A549 treated with Mapracorat at 1 μM for 4 hours (cell line): ENCODE measurements at places on chromosomes 2 and 18. TPM values are rescaled to one million over a fixed set of nuclear protein-coding genes. Genes with fewer than 3 reads are reported as not detected.

The ARPC2 gene
- total RNA-seq = 295 to 304 TPM (median 298 TPM) in 5 replicates

The MEIS1 gene
- total RNA-seq = 1.2 to 2.6 TPM (median 1.6 TPM) in 5 replicates

The AP1S3 gene
- total RNA-seq = 27.1 to 42.2 TPM (median 34.3 TPM) in 5 replicates

The CD207 gene
- not detected in 5 replicates for total RNA-seq

The FEV gene
- not detected in 5 replicates for total RNA-seq

The GKN2 gene
- 2.2 to 4.7 TPM (median 2.4 TPM) in 5 replicates for total RNA-seq

The CCDC121 gene
- total RNA-seq = 3.4 to 4.3 TPM (median 3.8 TPM) in 5 replicates

The REG3G gene
- not detected in 5 replicates for total RNA-seq

The LIPT1 gene
- total RNA-seq = 3.1 to 5.6 TPM (median 3.7 TPM) in 5 replicates

The ASAP2 gene
- total RNA-seq = 34.9 to 48.5 TPM (median 45.5 TPM) in 5 replicates

The CFAP65 gene
- total RNA-seq = 0.12 to 0.48 TPM (median 0.29 TPM) in 5 replicates

The LDLRAD4 gene
- total RNA-seq = 0.52 to 3.3 TPM (median 2.2 TPM) in 5 replicates

The ALKAL2 gene
- total RNA-seq = not detected in 5 replicates

The CAPN14 gene
- total RNA-seq = 0.03 to 0.05 TPM in 2 of 5 replicates, not detected in the others

The PSMD14 gene
- total RNA-seq = 96.7 to 122 TPM (median 103 TPM) in 5 replicates

The FOXD4L1 gene
- 0.16 to 0.63 TPM (median 0.31 TPM) in 5 replicates for total RNA-seq

The POTEC gene
- total RNA-seq = not detected in 5 replicates

The CRYBA2 gene
- not detected in 5 replicates for total RNA-seq

The LTBP1 gene
- total RNA-seq = 19.2 to 32.6 TPM (median 29.6 TPM) in 5 replicates

The MGAT5 gene
- 13.0 to 17.7 TPM (median 15.7 TPM) in 5 replicates for total RNA-seq

The RTP5 gene
- not detected in 5 replicates for total RNA-seq

The GNAL gene
- 5.0 to 7.8 TPM (median 6.0 TPM) in 5 replicates for total RNA-seq

The UGT1A8 gene
- total RNA-seq = 0.06 TPM in 1 of 5 replicates, not detected in the others

The FBLN7 gene
- total RNA-seq = 0.13 to 0.73 TPM (median 0.58 TPM) in 5 replicates

The NDC80 gene
- 12.5 to 15.4 TPM (median 13.3 TPM) in 5 replicates for total RNA-seq
